ENCODE measurements at places on chromosomes 13 and 19.

GRCh38 chr13:59483501-59484145 lies 680.1 kb downstream of the DIAPH3 start:
- DNase-seq: no peak

- DNase-seq: no peak
These were observed 19.2 kb downstream of the RYR1 start for GRCh38 chr19:38452430-38453366.

DNA sequence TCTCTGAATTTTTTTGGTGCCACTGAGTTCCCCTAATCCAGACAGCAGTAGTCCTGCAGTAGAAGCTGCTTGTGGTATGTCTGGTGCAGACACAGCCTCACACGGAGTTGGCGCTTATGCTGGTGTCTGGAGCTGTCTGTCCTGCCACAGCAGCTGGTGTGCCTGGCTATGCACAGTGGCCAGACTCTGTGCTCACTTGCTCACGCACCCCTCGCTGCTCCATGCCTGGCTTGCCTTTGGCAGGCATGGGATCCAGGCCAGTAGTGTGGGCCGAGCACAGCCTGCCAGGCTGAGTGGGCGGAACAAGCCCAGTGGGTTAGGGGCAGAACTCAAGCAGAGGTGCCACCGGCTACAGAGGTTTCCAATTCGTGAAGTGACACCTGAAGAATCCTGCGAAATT lies 845.9 kb upstream of the PCDH9 start:
- DNase-seq: no peak

- DNase-seq: no peak
These were observed 54.6 kb downstream of the ARHGAP35 start for GRCh38 chr19:46915386-46915785.

- DNase-seq: no peak
These were observed 76.3 kb downstream of the ZNF536 start for GRCh38 chr19:30448386-30449077.

- no peak for DNase-seq
These were observed 707 bp upstream of the MAMSTR start for GRCh38 chr19:48720251-48720612.

GRCh38 chr13:36998624-36999041 lies 507 bp downstream of the ALG5 start:
- peak; percentile 4 for DNase-seq

- DNase-seq: no peak
These were observed 152.4 kb downstream of the LMO7 start for GRCh38 chr13:75788481-75788981.

DNA sequence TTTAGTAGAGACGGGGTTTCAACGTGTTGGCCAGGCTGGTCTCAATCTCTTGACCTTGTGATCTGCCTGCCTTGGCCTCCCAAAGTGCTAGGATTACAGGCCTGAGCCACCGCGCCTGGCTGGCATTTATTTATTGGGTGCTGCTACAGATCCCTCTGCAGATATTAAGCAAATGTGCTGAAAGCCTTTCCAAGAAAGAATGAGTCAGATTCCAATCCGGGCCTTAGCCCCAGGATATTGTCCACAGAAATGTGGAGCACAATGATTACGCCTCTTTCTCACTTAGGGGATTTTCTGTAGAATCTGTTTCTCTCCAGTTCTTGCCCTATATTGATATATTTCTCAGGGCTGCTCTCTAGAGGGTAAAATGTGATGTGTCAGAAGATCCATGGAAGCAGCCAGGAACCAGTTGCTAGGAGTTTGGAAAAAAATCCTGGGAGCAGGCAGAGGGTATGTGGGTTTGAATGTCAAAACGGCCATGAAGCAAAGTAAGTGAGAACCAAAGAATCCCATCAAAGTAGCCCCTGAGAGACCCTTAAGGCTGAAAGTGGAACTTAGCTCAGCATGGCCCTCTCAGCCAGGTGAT lies 24.8 kb upstream of the IGFL4 start:
- peak; percentile 25 for DNase-seq

GRCh38 chr19:33953592-33953991 lies 156.9 kb downstream of the KCTD15 start:
- DNase-seq: no peak

- DNase-seq: no peak
These were observed 3.7 kb upstream of the NOP53 start for GRCh38 chr19:47741544-47742140.

DNA sequence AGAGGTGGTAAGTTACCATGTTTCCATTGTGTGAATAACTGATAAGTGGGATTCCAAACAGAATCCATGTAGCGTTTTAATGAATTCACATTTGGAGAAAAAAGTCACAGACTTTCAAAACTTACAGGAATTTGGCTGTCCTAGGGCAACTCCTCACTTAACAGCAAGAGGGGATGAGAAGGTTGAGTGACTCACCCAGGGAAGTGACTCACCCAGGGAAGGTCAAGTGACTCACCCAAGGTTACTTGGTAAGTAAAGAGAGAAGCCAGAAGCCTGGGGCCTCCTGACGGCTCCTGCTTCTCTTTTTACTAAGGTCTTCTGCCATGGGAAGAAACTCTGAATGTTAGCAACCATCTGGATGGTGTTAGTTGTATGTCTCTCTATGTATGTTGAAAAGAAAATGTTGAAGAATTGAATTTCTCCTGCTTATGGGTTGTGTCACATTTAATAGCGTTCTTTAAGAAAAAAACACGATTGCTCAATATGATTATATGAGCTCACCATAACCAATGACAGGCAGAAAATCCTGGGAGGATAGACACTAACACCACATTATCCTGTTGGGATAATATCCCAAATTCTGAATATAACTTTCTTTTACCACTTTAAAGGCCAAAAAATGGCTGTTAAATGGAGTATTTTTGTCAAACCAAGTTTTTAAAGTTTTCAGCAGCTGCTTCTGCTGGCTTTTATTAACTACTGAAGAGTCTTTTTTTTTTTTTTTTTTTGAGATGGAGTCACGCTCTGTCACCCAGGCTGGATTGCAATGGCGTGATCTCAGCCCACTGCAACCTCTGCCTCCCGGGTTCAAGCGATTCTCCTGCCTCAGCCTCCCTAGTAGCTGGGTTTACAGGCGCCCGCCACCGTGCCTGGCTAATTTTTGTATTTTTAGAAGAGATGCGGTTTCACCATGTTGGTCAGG lies 195.6 kb downstream of the GGACT start:
- DNase-seq: peak; percentile 77

DNA sequence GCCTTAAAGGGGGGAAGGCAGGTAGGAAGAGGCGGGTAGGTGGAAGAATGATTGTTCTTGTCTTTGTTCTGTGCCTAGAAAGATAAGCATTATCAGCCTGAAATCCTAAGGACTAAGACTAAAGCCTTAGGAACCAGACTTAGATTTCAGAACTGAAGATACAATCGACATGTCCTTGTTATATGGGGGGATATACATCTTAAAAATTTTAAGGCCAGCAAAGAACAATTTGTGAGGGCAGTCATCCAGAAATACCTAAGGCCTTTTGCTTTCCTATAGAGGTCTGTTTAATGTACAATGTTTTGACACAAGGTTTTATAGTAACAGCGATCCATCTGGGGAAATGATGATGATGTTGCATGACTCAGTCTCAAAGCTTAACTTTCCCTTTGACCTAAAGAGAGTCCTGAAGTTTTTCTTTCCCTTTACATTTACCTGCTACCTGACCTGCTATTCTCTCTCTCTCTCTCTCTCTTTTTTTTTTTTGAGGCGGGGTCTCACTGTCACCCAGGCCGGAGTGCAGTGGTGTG lies 20.2 kb upstream of the CEACAM6 start:
- no peak for DNase-seq

DNA sequence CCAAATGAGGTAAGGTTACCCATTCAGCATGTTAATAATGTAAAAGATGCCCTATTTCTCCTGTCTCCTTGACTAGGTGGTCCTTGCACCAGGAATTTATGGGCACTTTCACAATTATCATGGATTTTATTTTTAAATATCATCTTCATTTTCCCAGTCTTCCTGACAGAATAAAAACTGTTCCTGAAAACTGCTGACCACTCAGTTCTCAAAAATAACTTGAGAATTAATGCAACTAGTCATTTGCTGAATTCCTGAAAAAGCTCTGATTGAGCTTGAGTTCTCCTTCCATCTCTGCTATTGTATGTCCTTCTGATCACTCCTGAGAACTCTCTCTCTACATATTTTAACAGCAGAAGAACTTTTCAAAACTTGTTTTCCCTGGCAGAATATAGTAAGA lies 55.0 kb downstream of the DCLK1 start:
- no peak for DNase-seq

DNA sequence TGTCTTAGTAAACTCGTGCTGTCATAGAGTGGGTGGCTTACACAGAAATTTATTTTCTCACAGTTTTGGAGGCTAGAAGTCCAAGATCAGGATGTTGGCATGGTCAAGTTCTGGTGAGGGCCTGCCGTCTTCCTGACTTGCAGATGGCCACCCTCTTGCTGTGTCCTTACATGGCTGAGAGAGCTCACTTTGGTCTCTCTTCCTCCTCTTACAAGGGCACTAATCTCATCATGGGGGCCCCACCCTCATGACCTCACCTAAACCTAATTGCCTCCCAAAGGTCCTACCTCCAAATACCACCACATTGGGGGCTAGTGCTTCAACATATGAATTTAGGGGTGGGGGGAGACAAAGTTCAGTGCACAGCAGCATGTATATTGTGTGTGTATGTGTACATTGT lies 14.3 kb upstream of the GPR18 start:
- DNase-seq: no peak

DNA sequence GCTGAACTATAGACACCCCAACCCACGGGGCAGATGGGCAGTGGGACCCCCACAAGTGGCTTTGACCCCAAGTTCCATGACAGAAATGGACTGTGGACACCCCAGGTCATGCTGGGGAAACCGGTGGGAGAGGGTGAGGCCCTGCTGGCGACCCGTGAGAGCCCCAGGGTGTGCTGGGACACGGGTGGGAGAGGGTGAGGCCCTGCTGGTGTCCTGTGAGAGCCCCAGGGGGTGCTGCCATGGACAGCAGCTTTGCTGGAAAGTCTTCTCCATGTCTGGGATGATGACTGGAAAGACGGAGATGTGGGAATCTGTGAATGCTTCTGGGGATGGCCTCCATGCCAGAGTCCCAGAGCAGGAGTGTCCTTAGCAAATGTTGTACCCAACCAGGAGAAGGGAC lies 148.4 kb downstream of the URI1 start:
- DNase-seq: no peak

DNA sequence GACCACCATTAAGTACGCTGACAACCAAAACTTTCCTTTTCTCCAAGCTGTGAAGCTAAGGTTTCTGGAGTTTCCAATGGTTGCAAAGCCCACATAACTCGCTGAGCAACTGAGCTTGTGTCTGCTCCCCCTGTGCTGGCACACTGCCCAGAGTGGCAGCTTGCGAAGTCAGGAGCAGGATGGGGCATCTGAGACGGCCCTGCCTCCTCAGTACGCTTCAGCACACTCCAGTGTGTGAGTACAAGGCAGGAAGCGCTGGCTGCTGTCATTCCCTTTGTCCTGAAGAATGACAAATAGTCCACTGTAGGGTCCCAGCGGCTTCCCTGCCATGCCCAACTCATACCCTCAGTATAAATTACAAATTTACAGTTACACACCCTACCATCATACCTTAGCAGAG lies 51.5 kb downstream of the SKA3 start:
- DNase-seq: peak; percentile 67

- no peak for DNase-seq
These were observed 21.2 kb downstream of the PROZ start for GRCh38 chr13:113179374-113180230.

DNA sequence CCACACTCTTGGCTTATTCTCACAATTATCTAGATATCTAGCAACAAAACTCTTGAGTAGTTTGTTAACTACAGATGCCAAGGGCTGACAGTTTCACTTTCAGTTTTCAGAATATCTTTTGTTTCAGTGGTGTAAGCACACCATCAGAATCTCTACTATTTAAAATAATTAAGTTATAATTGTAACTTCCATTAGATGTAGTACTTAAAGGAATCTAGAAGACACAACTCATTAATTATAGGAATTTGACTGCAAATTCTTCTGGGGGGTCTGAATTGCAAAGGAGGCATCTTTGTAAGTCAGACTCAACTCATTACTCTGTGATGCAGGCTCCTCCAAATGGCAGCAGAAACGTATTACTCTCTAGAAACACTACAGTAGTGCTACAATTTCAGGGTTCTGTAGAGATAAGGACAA lies 44.9 kb upstream of the USPL1 start:
- DNase-seq: no peak

GRCh38 chr13:105008604-105009003 lies 1526.9 kb downstream of the EFNB2 start:
- DNase-seq: no peak

DNA sequence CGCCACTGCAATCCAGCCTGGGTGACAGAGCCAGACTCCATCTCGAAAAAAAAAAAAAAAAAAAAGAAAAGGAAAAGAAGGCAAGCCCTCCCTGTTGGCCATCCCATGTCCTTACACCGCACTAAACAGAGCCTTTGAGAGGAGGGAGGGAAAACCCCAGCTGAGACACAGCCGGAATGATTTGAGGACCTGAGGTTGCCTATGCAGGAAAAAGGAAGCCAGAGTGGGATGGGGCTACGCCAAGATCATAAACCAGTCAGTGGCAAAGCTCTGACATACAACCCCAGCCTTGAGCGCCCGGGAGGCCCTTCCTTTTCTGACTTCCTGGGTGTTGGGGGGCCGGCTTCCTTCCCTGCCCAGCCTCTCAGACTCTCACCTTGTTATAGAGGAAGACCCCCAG lies 12.5 kb upstream of the CHERP start:
- DNase-seq: no peak

GRCh38 chr19:19040417-19040816 lies 7.0 kb downstream of the ARMC6 start:
- no peak for DNase-seq

DNA sequence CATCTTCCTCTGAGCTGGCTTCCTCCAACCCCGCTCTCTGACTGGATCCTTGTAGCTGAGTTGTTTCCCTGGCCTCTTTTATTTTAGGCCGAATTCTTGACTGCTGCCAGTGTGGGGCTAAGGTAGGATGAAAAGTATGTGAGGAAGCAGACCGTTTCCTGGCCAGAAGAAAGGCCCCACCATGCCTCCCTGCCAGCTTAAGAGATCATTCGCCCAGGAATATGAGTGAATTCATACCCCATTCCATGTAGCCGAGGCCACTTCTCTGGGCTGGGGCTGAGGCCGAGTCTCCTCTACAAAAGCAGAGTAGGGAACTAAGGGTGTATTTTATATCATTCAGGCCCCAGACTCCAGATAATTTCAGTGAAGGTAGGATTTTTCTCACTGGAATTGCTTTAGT lies 32.3 kb downstream of the NFIX start:
- no peak for DNase-seq

GRCh38 chr19:37999309-38000213 lies 92.6 kb downstream of the SIPA1L3 start:
- DNase-seq: peak; percentile 81

DNA sequence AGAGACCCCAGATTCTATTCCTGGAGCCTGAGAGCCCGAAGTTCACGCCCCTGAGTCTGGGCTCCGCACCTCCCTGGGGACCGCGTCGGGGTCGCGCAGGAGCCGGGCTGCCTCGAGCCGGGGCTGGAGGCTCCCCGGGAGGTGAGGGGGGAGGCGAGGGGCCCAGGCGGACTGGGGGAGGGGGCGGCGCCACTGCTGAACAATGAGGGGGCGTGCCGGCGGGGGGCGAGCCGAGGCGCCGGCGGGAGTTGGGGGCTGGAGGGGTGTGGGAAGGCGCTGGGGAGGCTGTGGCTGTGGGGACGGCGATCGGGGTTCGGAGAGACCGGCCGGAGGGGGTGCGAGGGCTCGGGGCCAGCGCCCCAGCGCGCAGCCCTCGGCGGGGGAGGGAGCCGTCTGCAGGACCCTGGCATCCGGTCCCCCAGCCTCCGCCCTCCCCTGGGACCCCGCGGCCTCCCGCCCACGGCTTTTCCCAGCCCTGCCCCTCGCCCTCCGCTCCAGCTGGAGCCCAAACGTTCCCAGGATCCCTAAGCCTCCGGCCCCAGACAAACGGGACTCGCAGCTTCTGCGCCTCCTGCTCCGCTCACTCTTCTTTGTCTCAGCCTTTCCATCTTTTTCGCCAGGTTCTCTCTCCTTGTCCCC lies 922 bp downstream of the PLEKHG2 start:
- peak; percentile 49 for DNase-seq

Data from urothelium cell line (cell line).